ENCODE measurements at places on chromosomes 1 and 21.

- DNase-seq = no peak
Observed at GRCh38 chr1:101317590-101317989, 80.8 kb downstream of the S1PR1 start.

- no peak for DNase-seq
Observed at GRCh38 chr1:31640964-31641363, 3.7 kb downstream of the PEF1 start.

GRCh38 chr1:221806984-221807383, 65.1 kb upstream of the DUSP10 start:
- DNase-seq = no peak

GRCh38 chr1:176560681-176561080, 97.7 kb downstream of the PAPPA2 start:
- DNase-seq = no peak

DNA sequence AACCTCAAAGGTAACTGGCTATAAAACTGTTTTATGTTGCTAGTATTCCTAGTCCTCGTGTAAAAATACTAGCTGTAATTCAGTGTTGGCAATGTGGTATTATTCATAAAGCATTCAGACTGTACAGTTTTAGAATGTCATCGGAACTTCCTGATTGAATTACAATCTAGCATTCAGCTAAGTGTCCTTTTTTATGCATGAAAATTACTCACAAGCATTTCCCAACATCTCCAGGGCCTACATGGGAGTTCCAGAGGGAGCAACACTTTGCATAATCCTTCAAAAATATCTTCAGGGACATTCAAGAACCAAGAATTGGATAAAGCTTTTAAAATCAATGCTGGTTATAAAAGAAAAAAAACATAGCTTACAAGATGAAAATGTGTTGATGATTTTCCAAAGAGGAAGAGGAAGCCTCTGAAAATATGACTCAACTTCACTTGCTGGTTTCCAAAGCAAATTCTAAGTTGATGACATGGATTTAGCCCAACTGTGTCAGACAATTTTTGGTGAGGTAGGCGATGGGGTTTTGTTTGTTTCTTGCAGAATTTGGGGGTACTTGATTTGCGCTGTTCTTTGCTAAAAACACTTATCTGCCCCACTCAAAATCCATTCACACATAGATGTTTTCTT, 137.8 kb downstream of the SLC44A5 start:
- DNase-seq = no peak

DNA sequence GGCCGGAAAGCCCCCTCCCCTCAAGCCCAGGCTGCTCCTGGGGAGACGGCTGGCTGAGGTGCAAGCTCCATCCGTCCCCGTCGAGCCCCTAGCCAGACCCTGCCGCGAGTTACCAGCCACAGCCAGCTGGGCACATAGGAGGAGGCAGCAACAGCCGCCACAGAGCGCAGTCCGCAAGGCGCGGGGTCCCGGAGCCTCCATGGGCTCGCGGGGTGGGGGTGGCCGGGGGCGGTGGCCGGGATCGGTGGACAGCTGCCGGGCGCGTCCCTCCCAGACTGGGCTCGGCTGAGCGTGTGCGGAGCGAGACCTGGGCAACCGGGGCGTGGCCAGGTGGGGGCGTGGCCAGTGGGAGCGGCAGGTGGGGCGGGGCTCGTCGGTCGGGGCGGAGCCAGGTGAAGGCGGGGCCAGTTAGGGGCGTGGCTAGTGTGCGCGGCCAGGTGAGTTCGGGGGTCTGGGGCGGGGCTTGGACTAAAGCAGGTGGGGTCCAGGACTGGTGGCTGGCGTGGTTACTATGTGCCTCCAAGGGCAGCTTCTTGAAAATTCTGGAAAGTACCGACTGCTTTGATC, at the start of gene CD164L2:
TSS of gene CD164L2 (minus strand) at position 295 of the 567 bp plus-strand sequence. CDS start at position 201, 94 bp downstream.
- no peak for DNase-seq

Measured in frontal cortex (tissue), 4 donors.